ENCODE measurements at places on chromosomes 4 and X. TPM values are rescaled to one million over a fixed set of nuclear protein-coding genes. Genes with fewer than 3 reads are reported as not detected.

AR gene
- not detected for total RNA-seq

MAGEC2 gene
- total RNA-seq, result not detected

CXCL1 gene
- total RNA-seq, result not detected

TEX13D gene
- total RNA-seq, result not detected

HTT-AS gene
- not detected for total RNA-seq

SMIM31 gene
- total RNA-seq, result not detected

FGG gene
- total RNA-seq, result not detected

CT45A5 gene
- not detected for total RNA-seq

ZNF732 gene
- total RNA-seq, result not detected

MAB21L2 gene
- not detected for total RNA-seq

ITIH6 gene
- not detected for total RNA-seq

TIMM17B gene
- total RNA-seq, result 54.3 TPM

NMU gene
- not detected for total RNA-seq

SPP1 gene
- not detected for total RNA-seq

AGTR2 gene
- total RNA-seq, result not detected

Data from B cell (primary cell).